ENCODE measurements at places on chromosomes 16 and 17.

- no peak for DNase-seq
These were observed 1.3 kb downstream of the AKAP1 start for GRCh38 chr17:57086069-57086930.

- no peak for DNase-seq
These were observed 28.0 kb upstream of the SNN start for GRCh38 chr16:11639925-11640899.

GRCh38 chr17:63041722-63042121 lies 75.7 kb downstream of the TANC2 start:
- DNase-seq: no peak

GRCh38 chr16:87371261-87371866 lies 12.2 kb downstream of the FBXO31 start:
- no peak for DNase-seq
